ENCODE measurements at places on chromosomes 13 and 19. TPM values are rescaled to one million over a fixed set of nuclear protein-coding genes. Genes with fewer than 3 reads are reported as not detected.

DNA sequence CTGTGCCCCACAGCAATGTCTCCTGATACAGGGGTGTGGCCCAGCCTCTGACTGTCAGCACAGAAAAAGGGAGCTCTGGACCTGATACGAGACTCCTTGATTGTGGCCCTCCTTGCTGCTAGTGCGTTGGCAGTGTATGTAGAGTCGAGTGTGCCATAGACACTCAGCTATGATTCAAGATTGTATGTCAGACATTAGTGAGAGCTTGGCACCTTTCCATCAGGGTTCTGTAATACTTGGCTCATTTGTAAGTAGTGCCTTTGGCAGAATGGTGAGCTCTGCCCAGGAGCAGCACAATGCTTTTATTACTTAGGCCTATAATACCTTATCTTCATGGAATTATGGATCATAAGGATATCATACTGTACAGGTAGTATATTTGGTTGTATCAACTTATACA is 83.4 kb downstream of the ATP8A2 start:
- no peak for DNase-seq

DNA sequence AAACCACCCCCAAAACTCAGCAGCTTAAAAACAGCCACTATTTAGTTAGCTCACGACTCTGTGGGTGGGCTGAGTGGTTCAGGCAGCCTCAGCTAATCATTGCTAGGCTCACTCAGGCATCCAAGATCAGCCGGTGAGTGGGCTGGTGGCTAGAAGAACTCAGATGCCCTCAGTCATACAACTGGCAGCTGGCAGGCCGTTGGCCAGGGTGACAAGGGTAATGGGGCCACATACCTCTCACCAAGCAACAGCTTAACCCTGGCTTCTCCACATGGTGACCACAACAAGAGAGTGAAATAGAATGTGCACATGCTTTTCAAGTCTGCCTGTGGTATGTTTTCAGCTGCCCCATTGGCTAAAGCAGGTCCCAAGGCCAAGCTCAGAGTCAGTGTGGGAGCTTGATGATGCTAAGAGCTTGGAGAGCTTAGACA is 435.4 kb upstream of the TSHZ3 start:
- DNase-seq: no peak

- no peak for DNase-seq
These were observed 21.7 kb downstream of the GNG7 start for GRCh38 chr19:2680808-2681207.

GRCh38 chr13:111482806-111483620 is 162.6 kb downstream of the TEX29 start:
- peak; percentile 36 for DNase-seq

DNA sequence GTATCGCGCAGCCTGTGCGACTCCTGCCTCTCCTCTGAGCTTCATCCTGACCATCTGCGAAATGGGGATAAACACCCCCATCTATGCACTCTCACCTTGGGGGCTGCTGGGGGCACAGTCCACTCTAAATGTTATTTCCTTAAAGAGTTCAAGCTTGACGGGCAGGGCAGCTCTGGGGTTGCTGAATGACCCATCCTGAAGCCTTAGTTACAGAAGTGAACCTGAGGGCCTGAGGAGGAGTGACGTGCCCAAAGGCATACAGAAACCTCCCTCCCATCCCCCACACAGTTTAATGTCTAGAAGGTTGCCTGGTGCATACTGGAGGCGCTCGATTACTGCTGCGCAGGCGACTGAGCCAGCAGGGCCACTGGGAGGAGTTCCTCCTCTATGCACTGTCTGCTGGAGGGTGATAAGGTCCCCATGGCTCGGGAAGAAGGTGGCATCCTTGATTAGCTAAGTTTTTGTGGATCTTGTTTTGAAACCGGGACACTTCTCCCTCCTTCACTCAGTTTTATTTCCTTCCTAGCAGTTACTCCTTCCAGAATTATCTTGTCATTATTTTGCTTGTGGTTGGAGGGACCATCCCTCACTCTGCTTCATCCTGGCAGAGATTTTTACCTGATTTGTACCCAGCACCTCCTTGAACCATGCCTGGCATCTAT is 572 bp upstream of the FKBP8 start:
- no peak for DNase-seq

DNA sequence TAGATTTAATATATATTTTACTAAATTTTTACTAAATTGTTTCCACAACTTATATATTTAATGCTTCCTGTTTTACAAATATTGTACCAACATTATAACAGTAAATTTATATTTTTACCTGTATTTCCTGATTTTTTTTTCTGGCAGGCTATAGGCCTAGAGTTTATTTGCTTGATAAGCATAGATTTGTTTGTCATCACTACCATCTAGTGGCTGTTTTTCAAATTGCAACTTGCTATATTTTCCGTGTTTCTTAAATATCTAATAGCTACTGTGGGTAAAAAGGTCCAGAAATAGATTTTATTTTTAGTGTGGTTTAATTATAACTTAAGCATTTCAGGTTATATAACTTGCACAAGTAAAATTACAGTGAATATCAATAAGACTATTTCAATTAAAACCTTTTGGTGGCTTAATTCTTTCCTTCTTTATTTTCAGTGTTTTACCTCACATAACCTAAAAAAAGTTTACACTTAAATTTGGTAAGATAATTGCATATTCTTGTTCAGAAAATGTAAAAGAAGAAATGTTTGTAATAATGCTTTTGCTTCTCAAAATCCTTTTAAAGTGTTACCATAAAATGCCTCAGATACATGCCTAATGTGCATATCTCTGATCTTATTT is 60.6 kb downstream of the NDFIP2 start:
- no peak for DNase-seq

DNA sequence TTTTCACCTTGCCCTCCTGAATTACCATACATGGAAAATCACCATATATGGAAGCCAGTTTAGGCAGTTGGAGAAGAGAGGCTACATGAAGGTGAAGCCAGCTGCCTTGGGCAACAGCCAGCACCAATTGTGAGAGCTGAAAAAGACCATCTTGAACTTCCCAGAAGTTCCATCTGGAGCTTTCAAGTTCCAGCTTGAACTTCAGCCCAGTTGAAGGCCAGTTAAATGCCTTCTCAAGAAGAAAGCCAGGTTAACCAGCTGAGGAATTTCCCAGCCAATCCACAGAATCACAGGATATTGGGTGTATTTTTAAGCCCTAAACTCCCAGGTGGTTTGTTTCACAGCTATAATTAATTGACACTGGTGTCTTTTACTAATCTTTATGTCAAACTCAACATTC is 713.6 kb upstream of the MIR17HG start:
- no peak for DNase-seq

ZNF415 gene
- total RNA-seq: 15.5 TPM

DNA sequence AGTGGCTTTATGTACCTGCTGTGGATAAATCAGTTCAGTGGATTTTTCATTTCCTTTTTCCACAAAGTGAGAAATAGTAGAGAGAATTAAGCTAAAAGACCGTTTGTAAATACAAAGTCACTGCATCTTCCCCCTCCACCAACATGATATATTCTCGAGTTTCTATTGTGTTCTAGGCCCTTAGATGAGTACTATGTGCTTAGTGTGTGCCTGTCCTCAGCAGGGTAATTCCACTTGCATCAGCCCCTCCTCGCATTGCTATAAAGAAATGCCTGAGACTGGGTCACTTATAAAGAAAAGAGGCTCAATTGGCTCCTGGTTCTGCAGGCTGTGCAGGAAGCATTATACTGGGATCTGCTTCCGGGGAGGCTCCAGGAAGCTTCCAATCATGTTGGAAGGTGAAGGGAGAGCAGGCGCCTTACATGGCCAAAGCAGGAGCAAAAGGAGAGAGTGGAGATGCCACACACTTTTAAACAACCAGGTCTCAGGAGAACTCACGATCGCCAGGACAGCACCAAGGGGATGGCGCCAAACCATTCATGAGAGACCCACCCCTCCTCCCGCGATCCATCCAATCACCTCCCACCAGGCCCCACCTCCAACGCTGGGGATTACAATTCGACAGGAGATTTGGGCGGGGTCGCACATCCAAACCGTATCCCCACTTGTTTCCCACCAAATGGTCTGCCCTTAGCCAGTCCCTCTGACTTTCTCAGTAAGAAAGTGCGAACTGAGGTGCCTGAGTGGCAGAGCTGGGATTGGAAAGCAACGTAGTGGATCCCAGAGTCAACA is 102.3 kb upstream of the ABCC4 start:
- no peak for DNase-seq

DNA sequence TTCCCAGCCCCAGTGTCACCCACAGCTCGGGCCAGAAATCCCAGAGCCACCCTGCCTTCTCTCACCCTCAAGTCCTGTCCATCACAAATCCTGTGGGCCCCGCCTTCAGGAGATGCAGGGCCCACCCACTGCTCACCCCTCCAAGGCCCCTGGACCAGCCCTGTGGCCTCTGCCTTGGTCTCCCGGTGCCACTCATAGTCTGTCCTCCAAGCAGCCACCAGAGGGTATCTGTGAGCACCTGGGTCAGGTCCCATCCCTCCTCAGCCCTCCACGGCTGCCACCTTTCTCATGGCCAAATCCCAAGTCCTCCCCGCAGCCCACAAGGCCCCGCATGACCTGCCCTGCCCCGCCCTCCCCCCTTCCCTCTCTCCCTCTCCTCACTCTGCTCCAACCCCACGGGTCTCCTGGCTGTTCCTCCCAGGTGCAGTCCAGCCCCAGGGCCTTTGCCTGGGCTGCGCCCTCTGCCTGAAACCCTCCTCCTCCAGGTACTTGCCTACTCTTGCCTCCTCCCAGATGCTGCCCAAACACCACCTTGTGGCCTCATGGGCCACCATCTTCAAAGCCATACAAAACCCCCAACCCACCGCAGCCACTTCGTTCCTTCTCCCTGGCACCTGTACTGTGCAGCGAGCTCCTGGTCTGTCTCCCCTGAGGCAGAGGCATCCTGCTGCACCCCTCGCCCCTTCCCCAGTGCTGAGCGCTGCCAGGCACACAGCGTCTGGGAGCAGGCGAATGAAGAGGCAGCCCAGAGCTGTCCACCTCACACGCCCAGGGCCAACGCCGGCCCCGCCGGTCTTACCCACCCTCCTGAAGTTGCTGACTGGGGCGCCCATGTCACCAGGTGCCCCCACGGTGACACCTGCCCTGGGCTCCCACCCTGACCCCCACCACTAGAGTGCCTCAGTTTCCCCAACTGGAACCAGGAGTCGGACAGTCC is 13.2 kb upstream of the UQCR11 start:
- no peak for DNase-seq

DNA sequence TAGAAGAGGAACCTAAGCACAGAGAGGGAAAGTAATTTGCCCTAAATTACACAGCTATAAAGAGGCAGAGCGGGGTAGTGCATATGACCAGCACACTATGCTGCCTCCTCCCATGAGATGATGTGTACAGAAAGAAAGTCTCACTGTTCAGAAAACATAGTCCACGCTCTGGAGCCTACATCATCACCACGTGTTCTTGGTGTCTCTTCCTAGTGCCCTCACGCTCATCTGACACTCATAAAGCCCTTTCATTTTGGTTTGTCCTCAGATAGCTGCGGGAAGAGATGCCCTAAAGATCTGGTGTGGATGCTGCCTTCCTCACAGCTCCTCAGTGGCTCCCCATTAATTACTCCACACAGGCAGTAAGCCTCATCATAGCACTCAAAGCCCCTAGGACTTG is 27.4 kb upstream of the SIAH3 start:
- no peak for DNase-seq

GRCh38 chr19:5829567-5830310 is 9.8 kb downstream of the FUT6 start:
- no peak for DNase-seq

DNA sequence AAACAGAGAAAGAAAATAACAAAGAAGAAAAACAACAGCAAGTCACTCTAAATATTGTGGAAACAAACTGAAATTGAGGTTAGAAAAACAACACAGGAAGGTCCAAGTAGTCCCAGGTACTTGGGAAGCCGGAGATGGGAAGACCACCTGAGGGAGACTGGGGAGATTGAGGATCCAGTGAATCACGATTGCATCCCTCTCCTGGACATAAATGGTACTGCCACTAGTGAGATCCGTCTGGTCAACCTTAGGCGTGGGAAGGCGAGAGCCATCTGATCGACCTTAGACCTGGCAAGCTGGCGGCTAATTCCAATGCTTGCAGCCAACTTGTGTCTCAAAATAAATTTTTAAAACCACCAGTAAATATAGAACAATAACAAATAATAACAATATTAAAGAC is 81.9 kb downstream of the ZNF726 start:
- DNase-seq: no peak

- no peak for DNase-seq
These were observed 69.6 kb downstream of the ERCC5 start for GRCh38 chr13:102915393-102915930.

NOTCH3 gene
- 139 TPM for total RNA-seq

DNA sequence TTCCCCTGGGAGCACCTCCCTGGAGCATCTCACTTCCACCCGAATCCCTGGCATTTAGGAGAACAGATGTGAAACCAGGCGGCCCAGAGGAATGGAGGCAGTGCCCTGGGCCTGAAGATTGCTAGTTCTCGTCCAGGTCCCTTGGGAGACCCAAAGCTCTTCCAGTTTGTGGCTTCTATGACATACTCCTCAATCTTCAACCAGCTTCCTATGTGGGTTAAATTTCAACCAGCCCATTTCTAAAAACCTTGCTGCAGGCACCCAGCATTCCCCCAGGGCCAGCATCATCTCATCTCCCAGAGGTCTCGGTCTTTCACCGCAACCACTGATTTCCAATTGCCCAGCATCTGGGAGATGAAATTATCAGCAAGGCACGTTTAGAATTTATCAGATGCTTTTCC is 46.0 kb upstream of the STK24 start:
- DNase-seq: no peak

DNA sequence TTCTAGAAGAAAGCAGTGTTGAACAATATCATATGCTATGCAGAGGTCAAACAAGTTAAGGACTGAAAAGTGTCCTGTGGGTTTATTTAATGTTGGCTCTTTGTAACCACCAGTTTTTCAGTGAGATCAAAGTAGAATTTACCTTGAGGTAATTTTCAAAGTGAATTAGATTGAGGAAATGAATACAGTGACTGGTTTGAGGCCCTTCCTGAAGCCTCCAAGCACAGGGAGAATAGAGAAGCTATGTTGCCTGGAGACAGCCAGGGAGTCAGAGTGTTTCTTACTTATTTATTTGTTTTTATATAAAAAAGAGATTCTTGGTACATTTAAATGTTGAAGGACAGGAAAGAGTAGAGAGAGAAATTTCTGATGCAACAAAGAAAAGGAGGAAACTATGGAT is 954.3 kb upstream of the SPRY2 start:
- no peak for DNase-seq

CACNG6 gene
- total RNA-seq: 0.27 TPM

GGACT gene
- 5.9 TPM for total RNA-seq

Measured in type B pancreatic cell (in vitro differentiated cells).